ENCODE measurements at places on chromosomes 13 and 19.

GRCh38 chr19:4096049-4096892, 27.7 kb downstream of the MAP2K2 start:
- H3K36me3 ChIP-seq: peaks cover under 1% of the 10 kb centered on the region
- DNase-seq: no peak
- no peaks in the 10 kb centered on the region for H3K27me3 ChIP-seq
- H3K4me1 ChIP-seq: no peaks in the 10 kb centered on the region

DNA sequence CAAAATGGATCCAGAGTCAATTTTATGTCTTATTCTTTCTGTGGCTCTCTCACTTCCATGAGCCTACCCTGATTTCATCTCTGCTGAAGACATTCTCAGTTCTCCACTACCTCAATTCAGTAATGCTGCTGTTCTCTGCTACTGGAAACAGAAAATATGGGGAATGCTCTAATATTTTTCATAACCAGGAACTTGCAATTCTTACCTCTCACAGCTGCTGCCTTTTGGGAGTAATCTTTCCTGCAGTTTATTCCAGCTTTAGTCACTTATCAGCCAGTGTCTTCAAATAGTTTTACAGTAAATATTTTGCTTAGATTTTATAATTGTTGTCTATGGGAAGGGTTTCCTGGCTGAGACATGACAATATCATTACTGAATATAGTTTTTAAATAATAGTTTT, 145.1 kb upstream of the UFM1 start:
- H3K27ac ChIP-seq: no peak overlapping the region
- no peaks in the 10 kb centered on the region for H3K27me3 ChIP-seq
- no peak for DNase-seq
- no peak overlapping the region for H3K4me3 ChIP-seq
- no peaks in the 10 kb centered on the region for H3K36me3 ChIP-seq

- peaks cover 37% of the 10 kb centered on the region for H3K4me1 ChIP-seq
- peak overlapping the region; percentile 81 for H3K27ac ChIP-seq
- no peak for DNase-seq
- H3K27me3 ChIP-seq: no peaks in the 10 kb centered on the region
- peak overlapping the region; percentile 76 for H3K4me3 ChIP-seq
Observed at GRCh38 chr19:48618278-48618915, 581 bp downstream of the RPL18 start.

- peaks cover 3% of the 10 kb centered on the region for H3K27me3 ChIP-seq
- no peak within 1 kb of the TSS for H3K4me3 ChIP-seq
- H3K4me1 ChIP-seq: no peaks in the 10 kb centered on the region
- H3K27ac ChIP-seq: no peak within 1 kb of the TSS
- no peak for DNase-seq
Observed at GRCh38 chr13:36432106-36432544, at the start of gene CCNA1. TSS of gene CCNA1 (plus strand) at chr13:36432495. CDS start at chr13:36433057, 562 bp downstream.

DNA sequence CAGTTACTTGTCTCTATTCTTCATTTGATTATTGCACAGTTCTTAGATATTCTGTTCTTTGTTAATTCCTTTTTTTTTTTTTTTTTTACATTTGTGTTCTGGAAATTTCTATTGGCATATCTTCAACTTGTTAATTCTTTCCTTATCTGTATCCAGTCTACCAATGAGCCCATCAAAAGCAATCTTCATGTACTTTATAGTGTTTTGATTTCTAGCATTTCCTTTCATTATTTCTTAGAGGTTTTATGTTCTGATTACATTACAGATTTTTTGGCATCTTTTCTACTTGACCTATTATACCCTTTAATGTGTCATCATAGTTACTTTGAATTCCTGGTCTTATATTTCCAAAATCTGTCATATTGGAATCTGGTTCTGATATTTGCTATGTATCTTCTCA, 2194.8 kb downstream of the PCDH9 start:
- no peaks in the 10 kb centered on the region for H3K36me3 ChIP-seq
- H3K4me1 ChIP-seq: no peaks in the 10 kb centered on the region
- no peak for DNase-seq
- H3K4me3 ChIP-seq: no peak overlapping the region

Data from CD8-positive, alpha-beta memory T cell (primary cell).